Mesothelial cell of epicardium (in vitro differentiated cells): ENCODE measurements at places on chromosomes 7 and 10. TPM values are rescaled to one million over a fixed set of nuclear protein-coding genes. Genes with fewer than 3 reads are reported as not detected.
A peak's percentile ranks its signal among the peaks of the same experiment; 100 is the strongest.

- no peak for DNase-seq
- no peak overlapping the region for H3K4me3 ChIP-seq
- peaks cover 57% of the 10 kb centered on the region for H3K36me3 ChIP-seq
- H3K27me3 ChIP-seq = no peaks in the 10 kb centered on the region
- H3K27ac ChIP-seq = no peak overlapping the region
These were observed 101.9 kb upstream of the NPS start for GRCh38 chr10:127447197-127447596.

The IDI2 gene
- total RNA-seq = not detected in 3 replicates

DNA sequence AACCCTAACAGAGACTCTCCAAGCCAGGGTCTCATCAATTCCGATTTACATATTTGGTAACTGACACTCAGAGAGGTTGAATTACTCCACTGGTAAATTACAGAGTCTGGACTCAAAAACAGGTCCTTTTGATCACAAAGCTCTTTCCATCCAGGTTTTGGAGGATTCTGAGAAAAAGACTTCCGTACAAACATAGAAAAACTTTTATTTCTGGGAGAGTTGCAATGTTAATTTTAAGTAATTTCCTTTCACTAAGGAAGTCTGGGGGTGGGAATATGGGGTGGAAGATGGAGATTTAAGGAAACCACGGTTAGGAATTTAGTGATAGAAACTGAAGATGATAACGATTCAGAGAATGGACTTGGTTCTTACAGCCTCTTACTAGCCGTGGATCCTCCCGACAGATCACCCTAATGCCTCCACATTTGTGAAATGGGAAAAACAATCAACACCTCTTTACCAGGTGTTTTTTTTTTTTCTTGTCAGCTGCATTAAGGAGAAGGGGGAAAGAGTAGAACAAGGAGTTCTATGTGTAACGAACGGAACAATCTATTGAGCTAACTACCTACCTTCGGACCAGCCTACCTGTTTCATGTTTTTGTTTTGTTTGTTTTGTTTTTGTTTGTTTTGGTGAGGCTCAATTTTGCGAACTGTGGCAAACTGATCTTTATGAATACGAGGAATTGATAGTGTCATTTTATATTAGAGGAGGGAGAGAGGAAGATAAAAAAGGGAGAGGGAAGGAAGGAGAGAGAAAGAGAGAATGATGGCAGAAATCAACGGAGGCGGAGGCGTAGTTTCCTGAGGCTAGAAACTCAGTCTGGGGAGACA is 1.7 kb upstream of the RBM20 start:
- DNase-seq = no peak
- peaks cover 59% of the 10 kb centered on the region for H3K4me1 ChIP-seq
- H3K36me3 ChIP-seq = no peaks in the 10 kb centered on the region
- peaks cover 5% of the 10 kb centered on the region for H3K27me3 ChIP-seq
- peak overlapping the region; percentile 93 for H3K27ac ChIP-seq
- H3K4me3 ChIP-seq = peak overlapping the region; percentile 84

The PLEKHS1 gene
- not detected in 3 replicates for total RNA-seq

DNA sequence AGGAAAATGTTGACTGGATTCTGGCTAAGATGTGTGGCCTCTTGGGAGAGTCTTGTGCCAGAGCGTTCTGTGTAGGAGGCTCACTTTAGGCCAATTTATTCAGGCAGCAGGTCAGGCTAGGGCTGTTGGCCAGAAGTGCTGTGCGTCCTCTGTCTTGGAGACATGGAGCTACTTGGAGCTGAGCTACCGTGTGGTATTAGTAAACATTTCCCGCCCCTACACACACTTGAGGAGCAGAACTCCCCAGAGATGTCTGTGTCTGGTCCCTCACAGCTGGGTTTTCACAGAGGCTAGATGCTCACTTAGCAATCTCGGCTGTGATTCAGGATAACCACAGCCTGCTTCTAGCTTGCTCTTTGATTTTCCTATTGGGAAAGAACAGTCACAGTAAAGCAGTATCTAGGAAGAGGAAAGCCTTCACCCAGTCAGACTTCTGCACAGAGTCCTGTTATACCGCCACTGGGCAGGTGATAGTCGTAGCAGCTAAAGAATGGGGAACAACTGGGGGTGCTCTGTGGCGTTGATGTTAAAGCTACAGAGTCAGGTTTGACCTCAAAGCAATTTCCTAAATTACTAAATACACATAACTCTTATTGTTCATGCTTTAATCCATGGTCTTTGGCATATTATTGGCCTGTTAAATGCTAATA is 86.7 kb downstream of the MDFIC start:
- peaks cover 19% of the 10 kb centered on the region for H3K36me3 ChIP-seq
- H3K4me3 ChIP-seq = no peak overlapping the region
- H3K27me3 ChIP-seq = no peaks in the 10 kb centered on the region
- peaks cover 29% of the 10 kb centered on the region for H3K4me1 ChIP-seq

DNA sequence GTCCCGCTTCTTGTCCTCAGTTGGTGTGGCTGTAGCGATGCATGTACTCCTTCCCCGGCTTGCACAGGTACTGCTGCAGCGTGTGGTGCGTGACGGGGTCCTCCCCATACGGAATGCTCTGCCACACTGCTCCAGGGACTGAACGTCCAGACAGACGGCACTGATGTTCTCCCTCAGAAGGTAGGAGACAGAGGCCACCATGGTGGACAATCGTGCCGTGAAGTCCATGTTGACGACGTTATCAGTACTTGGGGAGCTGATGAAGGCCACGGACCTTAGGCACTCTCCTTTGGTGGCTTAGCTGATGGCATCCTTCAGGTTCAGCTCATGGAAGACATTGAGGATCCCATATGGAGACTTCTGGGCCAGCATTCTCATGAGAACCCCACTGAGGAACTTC is 37.4 kb downstream of the AGAP6 start:
- no peak overlapping the region for H3K4me3 ChIP-seq
- H3K36me3 ChIP-seq = no peaks in the 10 kb centered on the region
- DNase-seq = no peak

GRCh38 chr10:27138277-27138676 is 15.9 kb downstream of the YME1L1 start:
- peaks cover 34% of the 10 kb centered on the region for H3K36me3 ChIP-seq
- DNase-seq = no peak
- no peaks in the 10 kb centered on the region for H3K4me1 ChIP-seq
- no peaks in the 10 kb centered on the region for H3K27me3 ChIP-seq

The MBL2 gene
- not detected in 3 replicates for total RNA-seq

DNA sequence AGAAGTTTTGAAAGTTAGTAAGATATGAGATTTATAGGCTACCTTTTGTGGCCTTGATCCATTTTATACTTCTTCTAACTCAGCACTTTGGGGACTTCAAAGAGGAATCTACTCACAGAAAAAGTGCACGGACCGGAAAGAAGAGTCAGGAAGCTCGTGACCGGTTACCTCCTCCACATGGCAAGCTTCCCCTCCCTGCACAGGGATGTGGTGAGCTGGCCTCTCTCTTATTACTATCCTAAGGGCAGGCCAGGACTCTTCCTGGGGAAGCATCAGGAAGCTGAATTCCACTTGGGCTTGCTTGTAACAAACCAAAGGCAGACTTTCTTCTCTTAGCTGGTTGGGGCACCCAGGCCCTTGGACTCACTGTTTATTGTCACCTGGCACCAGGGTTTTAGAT is 170.8 kb upstream of the GLI3 start:
- H3K4me3 ChIP-seq = no peak overlapping the region
- no peaks in the 10 kb centered on the region for H3K27me3 ChIP-seq
- H3K4me1 ChIP-seq = peaks cover 26% of the 10 kb centered on the region
- DNase-seq = no peak
- peak overlapping the region; percentile 75 for H3K27ac ChIP-seq

The CYP3A4 gene
- not detected in 3 replicates for total RNA-seq

DNA sequence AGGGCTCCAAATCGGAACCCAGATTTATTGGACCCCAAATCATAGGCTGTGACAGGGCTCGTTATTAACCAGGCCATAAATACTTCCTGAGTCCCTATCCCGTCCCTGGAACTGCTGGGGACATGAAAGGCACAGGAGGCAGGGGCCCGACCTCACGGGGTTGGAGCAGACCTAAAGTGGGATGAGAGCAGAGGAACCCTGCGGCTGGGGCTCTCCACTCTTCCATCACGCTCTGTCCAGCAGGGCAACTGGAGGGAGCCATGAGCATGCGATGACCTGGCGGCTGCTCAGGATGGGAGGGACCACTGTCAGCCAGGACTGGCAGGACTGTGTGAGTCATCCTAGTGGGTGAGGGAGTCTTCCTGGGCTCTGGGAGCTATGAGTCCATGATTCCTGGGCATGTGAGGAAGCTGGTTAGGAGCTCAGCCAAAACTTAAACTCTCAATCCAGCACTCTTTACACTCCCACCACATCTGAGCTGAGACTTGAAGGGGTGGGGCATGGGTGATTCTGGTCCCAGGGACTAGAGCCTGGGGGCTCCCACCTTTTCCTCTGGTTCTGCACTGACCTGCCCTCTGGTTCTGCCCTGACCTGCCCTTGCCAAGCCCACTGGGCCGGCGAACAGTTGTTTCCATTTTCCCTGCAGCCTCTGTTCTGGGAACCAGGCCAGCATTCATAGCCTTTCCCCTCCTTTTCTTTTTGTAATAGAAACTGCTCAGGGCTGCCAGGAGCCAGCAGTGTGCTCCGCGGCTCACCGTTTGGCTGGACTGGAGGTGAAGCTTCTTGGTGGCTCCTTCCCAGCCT is 47.1 kb downstream of the SYPL1 start:
- peaks cover 52% of the 10 kb centered on the region for H3K4me1 ChIP-seq
- H3K27ac ChIP-seq = peak overlapping the region; percentile 64
- DNase-seq = no peak
- H3K27me3 ChIP-seq = no peaks in the 10 kb centered on the region

- H3K27ac ChIP-seq = no peak overlapping the region
- H3K36me3 ChIP-seq = no peaks in the 10 kb centered on the region
- DNase-seq = no peak
- H3K4me1 ChIP-seq = peaks cover 63% of the 10 kb centered on the region
- H3K4me3 ChIP-seq = no peak overlapping the region
These were observed 721.5 kb downstream of the GRID1 start for GRCh38 chr10:85645053-85645452.

The CDK13 gene
- 75.8 to 82.0 TPM (median 76.0 TPM) in 3 replicates for total RNA-seq

The SLC13A1 gene
- not detected in 3 replicates for total RNA-seq

DNA sequence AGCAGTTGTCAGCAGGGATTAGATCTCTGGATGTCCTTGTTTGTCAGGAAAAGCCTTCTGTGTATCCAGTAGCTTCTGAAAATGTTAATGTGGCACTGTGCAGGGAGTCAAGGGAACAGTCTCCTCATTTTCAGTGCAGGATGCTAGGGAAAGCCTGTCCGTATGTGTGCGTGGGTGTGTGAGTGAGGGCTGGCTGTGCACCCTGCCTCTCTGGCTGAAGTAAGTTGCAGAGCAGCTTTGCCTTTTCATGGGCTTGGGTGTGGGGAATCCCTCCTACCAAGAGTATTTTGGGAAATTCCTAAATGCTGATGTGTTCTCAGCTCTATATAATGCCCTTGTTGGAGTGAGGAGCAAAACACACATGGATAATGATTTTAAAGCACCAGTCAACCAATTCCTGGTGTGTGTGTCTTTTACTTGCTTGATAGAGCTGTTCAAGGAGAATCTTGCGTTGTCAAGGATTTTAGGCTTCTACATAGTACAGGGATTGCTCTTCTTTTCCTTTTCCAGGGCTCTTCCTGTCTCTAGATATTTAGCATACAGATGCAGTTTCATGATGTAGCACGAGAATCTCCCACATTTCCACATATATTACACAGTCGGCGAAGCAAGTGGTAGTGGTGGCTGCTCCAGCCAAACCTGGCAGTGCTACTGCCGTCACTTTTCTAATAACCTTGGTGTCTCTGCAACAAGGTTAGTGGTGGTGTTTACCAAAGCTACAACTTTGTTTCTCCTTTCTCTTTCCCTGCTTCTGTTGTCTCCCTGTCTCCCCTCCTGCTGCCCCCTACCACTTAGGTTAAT is 92.8 kb downstream of the MCU start:
- H3K4me3 ChIP-seq = no peak overlapping the region
- peak overlapping the region; percentile 89 for H3K27ac ChIP-seq
- no peaks in the 10 kb centered on the region for H3K27me3 ChIP-seq
- peaks cover 52% of the 10 kb centered on the region for H3K4me1 ChIP-seq
- peak; percentile 47 for DNase-seq

DNA sequence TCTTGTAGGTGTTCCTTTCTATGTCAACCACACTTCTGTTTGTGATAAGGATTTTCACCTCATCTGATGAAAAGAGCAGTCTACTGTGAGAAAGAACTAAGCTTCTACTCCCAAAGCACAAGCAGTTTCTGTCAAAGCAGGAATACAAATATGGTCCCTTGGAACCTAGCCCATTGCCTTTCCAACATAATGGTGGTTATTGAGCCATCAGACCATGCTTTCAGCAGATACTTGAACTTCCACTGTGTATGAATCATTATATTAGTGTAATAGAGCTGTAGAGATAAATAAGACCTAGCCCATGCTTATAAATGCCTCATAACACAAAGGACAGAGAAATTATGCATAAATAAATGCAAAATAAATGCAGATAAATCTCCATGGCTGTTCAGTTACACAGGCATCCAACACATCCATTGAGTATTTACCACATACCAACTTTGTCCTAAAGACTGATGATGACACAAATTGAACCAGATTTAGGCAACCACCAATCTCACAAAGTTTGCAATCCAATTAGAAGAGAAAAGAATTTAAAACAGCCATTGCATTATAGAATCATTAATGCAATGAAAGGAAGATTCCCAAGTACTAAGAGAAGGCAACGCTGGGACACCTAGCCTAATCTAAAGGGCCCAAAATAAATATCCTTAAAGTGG is 729.4 kb upstream of the C7orf33 start:
- peaks cover 7% of the 10 kb centered on the region for H3K27me3 ChIP-seq
- no peaks in the 10 kb centered on the region for H3K36me3 ChIP-seq
- H3K4me1 ChIP-seq = peaks cover 11% of the 10 kb centered on the region
- no peak overlapping the region for H3K4me3 ChIP-seq

The CCL24 gene
- total RNA-seq = not detected in 3 replicates

The EVX1 gene
- total RNA-seq = 1.4 to 2.1 TPM (median 1.8 TPM) in 3 replicates

GRCh38 chr10:123808286-123808685 is 83.3 kb downstream of the CPXM2 start:
- peaks cover 6% of the 10 kb centered on the region for H3K27me3 ChIP-seq
- no peaks in the 10 kb centered on the region for H3K36me3 ChIP-seq
- DNase-seq = no peak
- peaks cover 8% of the 10 kb centered on the region for H3K4me1 ChIP-seq
- H3K4me3 ChIP-seq = no peak overlapping the region

- peaks cover 9% of the 10 kb centered on the region for H3K4me1 ChIP-seq
- DNase-seq = no peak
- H3K27me3 ChIP-seq = no peaks in the 10 kb centered on the region
- no peak overlapping the region for H3K27ac ChIP-seq
- no peaks in the 10 kb centered on the region for H3K36me3 ChIP-seq
These were observed 9.6 kb upstream of the AGMO start for GRCh38 chr7:15571301-15571878.

DNA sequence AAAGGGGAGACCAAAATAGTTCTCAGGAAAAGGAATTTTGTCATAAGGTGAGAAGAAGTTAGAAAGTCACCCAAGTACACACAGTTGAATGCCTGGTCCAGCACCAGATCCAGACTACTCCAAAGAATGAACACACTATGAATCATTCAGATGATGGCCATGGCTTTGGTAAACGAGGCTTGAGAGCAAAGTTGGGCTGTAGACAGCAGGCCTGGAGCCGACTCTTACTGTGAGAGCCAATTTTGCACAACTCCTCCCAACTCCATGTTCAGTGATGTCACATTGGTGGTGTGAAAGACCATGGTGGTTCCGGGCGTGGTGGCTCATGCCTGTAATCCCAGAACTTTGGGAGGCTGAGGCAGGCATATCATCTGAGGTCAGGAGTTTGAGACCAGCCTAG is 131.6 kb downstream of the PKD1L1 start:
- H3K4me1 ChIP-seq = peaks cover 41% of the 10 kb centered on the region
- no peaks in the 10 kb centered on the region for H3K36me3 ChIP-seq
- no peaks in the 10 kb centered on the region for H3K27me3 ChIP-seq
- DNase-seq = no peak
- no peak overlapping the region for H3K27ac ChIP-seq

The CALML5 gene
- 0.42 TPM in 1 of 3 replicates, not detected in the others for total RNA-seq
